ENCODE measurements at places on chromosomes 12 and 14.

GRCh38 chr14:52547027-52547426 lies 5.3 kb downstream of the TXNDC16 start:
- DNase-seq, result no peak

DNA sequence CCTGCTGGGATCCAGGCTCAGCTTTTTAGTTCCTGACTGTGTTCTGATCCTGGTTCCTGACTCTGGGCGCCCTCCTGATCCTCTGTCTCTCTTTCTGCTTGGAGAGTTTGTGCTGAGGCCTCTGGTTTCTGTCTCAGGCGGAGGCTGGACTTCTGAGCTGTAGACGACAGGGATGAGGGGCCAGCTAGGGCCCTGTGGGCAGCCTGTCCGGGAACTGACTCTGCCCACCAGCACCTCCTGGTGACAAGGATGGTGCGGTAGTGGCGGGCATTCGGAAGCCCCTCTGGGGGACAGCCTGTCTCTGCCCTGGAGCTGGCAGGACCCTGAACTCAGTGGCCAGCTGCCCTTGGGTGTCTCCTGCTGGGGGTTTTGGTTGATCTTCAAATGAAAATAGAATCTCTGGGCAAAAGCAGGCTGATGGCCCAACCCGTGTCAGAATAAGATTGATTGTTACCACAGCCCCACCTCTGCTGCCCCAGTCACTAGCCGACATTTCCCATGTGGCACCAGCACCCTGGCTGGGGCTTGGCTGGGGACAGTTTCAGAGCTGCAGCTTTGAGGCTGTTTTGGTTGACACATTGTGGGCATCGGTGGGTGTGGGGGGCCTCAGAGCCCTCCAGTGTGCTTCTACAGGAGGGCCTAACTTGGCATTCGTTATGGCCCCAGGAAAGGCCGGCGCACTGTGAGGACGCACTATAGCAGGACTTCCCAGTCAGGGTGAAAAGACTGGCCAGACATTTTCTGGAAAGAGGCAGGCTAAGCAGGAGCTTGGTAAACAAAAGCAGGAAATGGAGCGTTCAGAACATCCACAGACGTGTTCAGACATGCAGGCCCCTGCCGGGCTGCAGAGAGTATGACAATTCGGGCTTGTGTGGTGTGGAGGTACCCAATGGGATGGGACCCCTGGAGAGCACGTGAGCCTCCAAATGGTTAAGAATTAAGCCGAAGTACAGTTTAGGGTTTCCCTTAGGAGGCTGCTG lies 16.2 kb downstream of the KRT80 start:
- DNase-seq, result no peak

DNA sequence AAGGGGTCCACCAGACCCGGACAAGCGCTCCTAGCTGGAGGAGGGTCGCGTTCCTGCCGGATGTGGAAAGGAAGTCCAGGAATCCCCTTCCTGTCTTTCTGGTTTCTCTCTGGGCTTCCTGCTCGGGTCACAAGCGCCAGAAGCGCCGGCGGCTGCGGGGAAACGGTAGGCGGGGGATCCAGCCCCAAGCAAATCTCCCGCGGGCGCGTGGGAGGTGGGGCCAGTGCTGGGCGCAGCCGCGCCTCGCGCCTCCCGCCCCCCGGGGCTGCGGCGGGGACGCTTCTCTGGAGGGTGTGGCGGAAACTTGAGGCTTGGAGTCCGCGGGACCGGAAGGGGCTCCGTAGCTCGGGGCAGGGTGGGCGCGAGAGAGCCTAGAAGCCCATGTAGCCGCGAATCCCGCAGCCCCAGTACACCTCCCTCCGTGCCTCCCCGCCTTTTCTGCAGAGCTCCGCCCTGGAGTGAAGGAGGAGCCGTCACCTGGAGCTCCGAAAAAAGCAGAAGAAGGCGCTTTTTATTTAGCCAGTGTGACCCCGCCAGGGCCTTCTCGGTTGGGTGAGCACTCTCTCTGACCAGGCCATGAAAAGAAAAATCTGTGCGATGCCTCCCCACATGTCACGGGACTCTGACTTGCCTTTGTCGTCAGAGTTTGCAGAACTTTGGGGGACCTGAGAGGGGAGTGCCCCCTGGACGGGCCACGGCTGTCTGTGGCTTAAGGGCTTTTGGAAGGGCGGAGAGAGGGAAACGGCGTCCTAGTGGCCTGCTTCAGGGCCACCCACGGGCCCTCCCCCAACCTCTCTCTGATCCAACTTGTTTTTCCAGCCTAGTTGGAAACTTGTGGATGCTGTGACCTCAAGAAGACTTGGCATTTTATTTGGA lies 21.4 kb upstream of the CLEC2D start:
- peak; percentile 93 for DNase-seq

- DNase-seq, result no peak
Measured at GRCh38 chr14:103932791-103933490, 4.7 kb downstream of the TDRD9 start.

GRCh38 chr14:58244556-58245387 lies at the start of gene PSMA3:
Gene PSMA3 (plus strand): TSS chr14:58244843. CDS start chr14:58244921, 78 bp downstream.
- DNase-seq, result peak; percentile 98

DNA sequence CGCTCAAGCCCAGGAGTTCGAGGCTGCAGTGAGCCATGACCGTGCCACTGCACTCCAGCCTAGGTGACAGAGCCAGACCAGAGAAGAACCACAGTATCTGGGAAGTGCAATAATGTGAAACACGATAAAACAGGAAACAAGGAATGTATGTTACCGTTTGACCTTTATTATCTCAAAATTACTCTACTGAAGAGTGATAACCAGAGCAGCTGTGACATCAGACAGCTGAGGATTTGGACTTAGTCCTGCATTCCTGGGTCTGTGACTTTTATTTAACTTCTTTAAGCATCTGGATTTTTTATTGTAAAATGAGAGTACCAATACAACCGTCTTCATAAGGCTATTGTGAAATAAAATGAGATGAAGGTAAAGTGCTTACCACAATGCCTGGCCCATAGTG lies 205.7 kb downstream of the EGLN3 start:
- no peak for DNase-seq

DNA sequence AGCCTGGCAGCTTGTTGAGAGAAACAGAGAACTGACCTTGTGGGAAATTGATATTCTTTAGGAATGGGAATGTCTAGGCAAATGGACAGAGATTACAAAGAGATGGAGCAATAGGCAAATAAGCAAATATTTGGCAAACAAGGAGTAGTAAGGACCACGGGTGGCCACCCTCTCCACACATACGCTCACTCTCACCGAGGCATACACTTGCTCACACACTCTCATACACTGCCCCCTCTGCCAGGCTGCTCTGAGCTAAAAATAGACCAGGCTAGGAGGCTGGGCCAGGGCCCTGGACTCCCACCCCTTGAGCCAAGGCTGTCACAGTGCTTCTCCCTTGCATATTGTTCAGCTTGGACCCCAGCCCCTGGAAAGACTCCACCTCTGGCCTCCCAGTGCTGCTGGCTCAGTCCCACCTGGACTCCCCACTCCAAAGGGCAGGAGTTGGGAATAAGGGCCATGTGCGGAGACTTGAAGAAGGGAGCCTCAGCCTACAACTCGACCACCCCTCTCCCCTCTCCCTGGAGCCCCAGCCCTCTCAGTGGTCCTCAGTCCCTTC lies 1.1 kb downstream of the PPP1R1A start:
- no peak for DNase-seq

GRCh38 chr12:128930606-128931005 lies 77.3 kb downstream of the GLT1D1 start:
- no peak for DNase-seq

DNA sequence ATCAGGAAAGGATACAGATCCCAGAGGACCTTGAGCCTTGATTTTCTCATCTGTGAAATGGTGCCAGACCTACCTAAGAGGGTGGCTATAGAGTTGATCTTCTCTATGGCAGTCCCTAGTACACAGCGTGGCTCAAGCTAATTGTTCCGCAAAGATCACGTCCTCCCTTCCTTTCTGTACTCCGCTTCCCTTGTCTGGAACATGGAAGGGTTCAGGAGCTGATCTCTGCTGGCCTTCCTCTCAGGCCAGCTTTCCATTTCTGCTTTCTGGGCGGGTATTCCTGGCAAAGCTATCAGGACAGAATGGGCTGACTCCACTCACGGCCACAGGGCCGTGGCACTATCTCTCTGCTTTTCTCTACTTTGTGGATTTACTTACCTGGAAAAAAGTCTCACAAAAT lies 6.5 kb downstream of the CAMKK2 start:
- DNase-seq, result no peak

DNA sequence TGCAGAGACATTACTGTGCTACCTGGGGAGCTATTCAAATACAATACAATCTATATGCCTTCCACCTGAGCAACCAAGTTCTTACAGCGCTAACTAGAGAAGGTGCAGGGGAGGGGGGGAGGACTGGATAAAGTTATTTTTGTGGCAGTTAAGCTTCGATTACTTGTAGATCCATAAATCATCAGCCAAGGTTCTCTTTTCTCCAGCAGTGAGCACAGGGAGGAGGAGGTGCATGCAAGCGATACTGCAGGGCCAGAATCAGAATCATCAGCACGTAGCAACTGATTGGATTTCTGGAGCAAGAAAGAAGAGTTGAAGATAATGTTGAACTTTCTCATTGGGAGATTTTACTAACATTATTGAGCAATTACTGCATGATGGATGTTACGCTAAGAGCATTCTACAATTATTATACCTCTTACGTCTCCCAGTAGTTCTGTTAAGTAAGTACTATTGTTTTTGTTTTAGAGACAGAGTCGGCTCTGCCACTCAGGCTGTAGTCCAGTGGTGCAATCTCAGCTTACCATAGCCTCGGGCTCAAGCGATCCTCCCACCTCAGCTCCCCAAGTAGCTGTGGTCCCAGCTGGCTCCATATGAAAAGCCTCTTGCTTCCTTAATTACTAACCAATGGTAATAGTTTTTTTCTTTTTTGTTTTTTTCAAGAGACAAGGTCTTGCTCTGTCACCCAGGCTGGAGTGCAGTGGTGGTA lies 74.6 kb upstream of the EEA1 start:
- no peak for DNase-seq

DNA sequence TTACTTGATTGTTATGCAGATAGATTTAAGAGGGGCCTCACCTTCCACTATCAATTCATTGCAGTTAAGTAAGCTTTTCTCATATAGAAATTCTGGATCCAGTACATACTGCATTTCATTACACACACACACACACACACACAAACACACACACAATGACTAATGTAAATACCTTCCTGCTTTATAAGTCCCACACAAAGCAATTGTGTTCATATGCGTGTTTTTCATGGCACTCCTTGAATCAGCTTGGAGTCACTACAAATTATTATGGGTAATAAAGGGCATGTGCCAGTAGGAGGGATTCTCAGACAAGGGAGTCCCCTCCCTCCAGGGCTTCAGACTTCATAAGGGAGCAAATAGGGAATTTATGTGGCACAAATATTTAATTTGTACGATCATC lies 4.5 kb downstream of the MIPOL1 start:
- no peak for DNase-seq

DNA sequence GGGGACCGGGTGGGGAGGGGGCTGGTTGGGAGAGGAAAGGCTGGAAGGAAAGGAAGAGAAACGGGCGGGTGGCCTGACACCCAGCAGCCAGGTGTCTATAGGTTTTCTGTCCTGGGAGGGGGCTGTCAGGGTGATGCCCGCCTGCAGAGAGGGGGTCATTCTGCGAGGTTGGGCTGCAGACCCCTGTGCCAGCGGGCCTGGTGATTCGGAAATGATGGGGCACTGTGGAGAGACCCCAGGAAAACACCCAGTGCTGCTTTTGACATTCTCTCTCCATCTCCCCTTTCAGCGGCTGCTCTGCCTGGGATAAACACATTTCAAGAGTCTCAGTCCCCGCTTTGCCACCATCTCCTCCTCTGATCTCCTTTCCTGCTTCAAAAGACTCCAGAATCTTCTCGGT lies 168.5 kb upstream of the RTL1 start:
- no peak for DNase-seq

- no peak for DNase-seq
Measured at GRCh38 chr12:623172-623864, 39.9 kb downstream of the NINJ2 start.

DNA sequence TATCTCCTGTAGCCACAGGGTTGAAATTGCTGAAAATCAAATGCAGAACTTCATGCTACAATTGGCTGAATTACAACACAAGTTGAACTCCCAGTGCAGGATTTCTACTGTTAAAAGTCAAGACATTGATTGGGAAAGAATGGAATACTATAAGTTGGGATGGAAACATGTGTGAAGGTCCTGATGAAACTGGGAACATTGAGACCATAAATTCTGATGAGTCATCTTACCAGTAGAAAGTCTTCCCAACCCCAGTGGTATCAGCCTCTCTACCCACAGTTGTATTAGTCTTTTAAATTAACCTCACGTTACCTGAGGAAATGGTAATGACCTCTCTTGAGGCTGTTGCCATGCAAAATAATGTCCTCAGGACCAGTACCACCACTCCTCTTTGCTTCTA lies 27.4 kb upstream of the DYRK2 start:
- DNase-seq, result no peak

DNA sequence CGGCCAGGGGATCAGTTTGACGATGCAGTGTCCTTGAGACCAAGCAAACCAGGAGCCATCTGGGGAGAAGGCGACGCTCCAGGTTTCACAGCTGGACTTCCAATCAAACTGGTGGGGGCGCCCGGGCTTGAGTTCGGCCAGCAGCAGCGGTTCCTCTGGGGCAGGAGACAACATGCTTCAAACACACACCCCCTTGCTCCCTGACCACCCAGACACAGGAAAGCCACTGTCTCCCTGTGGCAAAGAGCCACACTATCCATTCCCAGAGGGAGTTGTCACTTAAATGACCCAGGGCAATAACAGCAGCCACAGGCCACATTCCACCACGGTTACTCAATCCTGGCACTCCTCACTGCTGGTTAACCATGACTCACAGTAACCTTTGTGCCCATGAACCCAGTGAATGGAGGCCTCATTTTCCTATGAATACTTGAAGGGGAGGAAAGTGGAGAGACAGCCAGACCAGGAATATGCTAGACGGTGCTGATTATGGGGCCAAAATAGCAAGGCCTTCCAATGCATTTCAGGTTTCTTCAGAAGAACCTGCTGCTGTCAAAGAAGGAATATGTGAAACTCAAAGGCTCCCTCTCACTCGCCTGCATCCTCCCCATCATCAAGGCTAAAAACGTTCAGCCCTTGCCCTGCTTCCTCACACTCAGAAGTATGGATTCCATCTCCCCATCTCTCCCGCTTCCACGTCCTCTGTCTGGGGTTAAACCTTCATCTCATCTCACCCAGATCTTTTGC lies 8.5 kb downstream of the WSB2 start:
- no peak for DNase-seq

DNA sequence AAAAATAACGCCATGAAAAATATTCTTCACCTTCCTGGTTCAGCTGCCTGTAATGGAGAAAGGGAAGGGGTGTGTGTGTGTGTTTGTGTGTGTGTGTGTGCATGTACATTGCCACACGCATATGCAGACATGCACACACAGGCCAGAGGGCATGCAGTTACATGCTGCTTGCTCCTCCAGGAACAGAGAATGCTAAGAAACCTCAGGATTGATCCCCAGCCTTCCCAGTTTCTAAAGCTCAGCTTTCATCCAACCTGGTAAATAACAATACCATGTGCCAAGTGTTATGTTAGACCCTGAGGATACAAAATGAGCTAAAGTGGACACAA lies 241.7 kb downstream of the SPTSSA start:
- no peak for DNase-seq

DNA sequence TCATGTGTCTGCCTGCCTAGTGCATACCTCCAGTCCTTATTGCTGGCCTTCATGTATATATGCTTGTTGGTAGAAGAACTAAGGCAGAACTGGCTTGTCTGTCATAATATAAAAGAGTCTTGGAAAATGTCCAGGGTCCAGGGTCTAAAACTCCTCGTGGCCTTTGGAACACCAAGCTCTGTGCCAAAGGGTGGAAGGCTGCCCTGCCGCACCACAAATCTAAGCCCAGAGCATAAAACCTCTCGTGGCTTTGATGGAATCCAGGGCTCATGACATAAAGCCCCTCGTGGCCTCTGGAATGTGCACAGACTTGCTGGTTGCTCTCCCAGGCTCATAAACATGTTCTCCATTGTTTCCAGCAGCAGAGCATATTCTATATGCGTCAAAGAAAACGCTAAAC lies 107.9 kb downstream of the BBS10 start:
- DNase-seq, result no peak
